ENCODE measurements at places on chromosomes 11 and 22. TPM values are rescaled to one million over a fixed set of nuclear protein-coding genes. Genes with fewer than 3 reads are reported as not detected.

Gene PHETA2
- total RNA-seq: 22.1 TPM

DNA sequence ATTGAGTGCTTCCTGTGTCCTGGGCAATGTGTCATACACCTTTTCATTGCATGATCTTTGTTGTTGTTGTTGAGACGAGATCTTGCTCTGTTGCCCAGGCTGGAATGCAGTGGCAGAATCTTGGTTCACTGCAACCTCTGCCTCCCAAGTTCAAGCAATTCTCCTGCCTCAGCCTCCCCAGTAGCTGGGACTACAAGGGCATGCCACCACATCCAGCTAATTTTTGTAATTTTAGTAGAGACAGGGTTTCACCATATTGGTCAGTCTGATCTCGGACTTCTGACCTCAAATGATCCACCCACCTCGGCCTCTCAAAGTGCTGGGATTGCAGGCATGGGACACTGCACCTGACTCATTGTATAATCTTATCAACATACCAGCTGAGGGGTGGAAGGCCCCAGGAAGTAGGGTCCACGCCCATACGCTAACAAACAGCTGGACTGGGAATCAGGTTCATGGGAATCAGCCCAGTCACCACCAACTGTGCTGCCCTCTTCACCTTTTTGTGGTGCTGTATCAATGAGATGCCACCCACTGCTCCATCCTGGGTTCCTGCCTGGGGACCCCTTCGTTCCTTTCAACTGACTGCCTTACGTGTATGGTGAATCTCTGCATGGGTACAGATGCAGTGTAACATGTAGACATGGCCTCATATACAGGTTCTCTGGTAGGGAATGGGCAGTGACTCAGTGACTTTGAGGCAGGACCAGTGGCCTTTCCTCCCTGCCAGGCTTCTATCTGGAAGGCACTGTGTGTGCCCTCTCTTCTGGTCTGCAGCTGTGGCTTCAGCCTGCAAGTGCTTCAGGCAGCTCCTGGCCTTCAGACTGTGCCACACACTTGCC is 32.5 kb upstream of the YWHAH start:
- DNase-seq: no peak

DNA sequence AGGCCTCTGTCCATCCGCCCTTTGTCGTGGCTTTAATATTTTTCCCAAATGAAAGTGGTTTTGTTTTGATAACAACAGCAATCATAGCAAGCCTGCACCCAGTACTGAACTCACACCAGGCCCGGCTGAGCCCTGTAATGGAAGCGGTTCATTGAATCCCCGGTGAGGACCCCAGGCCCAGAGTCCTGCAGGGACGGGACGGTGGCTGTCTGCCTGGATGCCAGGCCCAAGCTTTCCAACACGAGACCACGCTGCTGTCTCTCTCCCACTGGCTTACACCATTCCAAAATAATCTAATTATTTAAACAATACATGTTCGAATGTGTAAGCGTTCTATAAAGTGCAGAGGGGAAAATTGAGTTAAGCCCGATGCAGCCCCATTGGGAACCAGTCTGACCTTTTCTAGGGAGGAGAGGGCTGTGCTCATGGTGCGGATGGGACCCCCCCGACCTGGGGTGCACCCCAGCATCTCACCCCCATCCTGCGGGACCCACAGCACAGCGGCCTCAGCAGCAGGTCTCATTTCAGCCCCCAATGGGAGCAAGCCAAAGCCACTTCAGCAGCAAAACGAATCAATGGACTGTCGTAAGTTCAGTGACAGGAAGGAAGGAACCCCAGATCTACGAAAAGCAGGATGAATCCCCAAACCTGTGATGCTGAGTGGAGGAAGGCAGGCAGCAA is 1046.9 kb downstream of the BRD1 start:
- no peak for DNase-seq

GRCh38 chr22:45638834-45639746 is 32.5 kb upstream of the ATXN10 start:
- DNase-seq: no peak

Gene ZP1
- not detected for total RNA-seq

Gene MPPED2
- 16.0 TPM for total RNA-seq

DNA sequence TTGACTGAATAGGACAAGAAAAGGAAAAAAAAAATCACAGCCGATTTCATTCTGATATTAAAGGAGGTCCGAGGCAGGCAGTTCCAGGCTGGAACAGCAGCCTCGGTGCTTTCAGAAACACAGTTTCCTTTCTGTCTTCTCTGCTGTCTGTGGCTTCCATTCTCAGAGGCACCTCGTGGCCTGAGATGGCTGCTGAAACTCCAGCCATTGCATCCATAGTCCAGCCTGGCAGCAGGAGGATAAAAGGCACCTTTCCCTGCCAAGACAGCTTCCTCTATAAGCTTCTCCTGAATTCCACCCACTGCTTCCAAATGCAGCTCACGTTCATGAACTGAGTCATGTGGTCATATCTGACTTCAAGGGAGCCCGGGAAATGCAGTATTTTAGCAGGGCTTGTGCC is 390.5 kb downstream of the TBC1D22A start:
- DNase-seq: no peak

Gene GTSE1
- total RNA-seq: 0.92 TPM

DNA sequence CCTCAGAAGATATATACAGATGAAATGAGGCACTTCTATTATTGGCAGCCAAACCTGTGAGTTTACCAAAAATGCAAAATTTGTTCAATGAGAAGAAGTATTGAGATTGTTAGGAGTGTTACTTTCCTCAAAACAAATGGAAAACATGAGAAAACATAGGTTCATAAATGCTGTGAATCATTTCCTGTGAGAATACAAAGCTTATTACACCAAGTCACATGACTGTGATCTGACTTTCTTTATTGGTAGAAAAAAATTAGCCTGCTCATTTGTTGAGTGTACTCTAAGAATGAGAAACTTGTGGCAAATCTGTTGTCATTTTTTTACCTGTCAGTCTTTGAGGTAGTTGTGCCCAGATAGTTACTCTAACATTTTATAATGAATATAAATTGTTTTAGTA is 215.1 kb downstream of the TMEM135 start:
- DNase-seq: no peak

DNA sequence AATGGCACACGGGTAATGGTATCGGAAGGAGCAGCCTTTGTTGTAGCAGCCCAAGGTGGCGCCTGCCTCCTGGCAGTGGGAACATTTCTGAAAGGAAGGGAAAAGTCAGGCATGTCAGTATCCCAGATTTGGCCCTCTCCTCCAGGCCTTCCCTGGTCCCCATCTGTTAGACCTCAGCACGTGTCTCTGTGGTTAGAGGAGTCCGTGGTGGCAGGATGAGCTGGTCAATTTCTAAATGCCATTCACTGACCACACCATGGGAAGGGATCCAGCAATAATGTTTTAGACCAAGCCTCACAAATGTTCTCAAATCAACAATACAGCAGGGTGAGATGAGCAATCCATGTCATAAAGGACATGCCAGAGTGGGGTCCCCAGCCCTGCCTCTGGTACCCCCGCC is 49.0 kb upstream of the CYP2D6 start:
- no peak for DNase-seq

- DNase-seq: no peak
Observed at GRCh38 chr11:63551889-63552266, 11.3 kb downstream of the PLAAT2 start.

Gene CRYBB3
- not detected for total RNA-seq
